ENCODE measurements at places on chromosomes 13 and 19.

- DNase-seq = peak; percentile 25
These were observed 696 bp upstream of the ERFL start for GRCh38 chr19:41928754-41929535.

DNA sequence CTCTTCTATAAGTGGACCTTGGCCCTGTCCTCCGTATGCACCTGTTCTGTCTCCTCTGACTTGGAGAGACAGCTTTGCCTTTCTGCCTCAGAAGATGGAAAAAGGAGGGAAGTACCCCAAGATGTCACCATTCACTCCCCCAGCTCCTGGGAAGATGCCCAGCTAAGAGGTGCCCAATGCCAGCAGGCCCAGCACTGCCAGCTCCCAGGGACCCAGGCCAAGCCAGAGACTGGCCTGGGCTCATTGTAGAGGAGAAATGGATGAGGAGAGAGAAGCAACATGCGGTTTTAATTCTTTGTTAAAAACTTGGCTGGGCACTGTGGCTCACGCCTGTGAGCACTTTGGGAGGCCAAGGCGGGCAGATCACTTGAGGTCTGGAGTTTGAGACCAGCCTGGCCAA is 111.5 kb upstream of the ZNF507 start:
- DNase-seq = no peak

GRCh38 chr19:11007962-11008532 is 47.2 kb downstream of the SMARCA4 start:
- no peak for DNase-seq

DNA sequence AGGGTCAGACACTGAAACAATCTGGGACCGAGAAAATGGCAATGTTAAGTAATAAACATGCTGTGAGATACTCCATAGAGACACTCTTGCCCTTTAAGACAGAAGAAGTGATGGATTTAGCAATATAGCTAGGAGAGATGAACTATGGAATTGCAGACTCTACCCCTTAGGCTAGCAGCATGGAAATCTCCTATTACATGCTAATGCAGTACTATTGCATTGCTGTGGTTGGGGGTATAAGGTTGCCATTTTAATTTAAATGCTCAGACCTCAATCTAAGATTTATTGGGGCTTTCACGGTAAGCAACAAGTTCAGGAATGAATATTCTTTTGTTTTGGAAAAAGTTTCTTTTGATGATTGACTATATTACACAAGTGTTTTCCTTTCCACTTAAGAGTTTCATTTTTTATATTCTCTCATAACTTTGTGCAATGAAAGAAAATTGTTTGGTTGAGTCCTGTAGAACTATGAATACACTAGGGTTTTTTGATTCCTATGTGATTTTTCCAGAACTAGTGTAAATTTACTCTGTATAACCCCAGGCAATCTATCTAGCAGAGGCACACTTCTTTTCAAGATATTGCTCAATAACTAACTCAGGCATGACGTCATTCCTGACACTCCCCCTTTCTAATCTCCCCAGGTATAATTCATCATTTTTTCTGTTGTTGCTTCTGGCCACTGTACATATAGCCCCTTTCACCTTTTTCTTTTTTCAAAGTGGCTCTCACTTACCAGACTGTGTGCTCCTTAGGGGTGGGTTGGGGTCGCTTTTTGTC is 394.7 kb upstream of the KLF12 start:
- no peak for DNase-seq

DNA sequence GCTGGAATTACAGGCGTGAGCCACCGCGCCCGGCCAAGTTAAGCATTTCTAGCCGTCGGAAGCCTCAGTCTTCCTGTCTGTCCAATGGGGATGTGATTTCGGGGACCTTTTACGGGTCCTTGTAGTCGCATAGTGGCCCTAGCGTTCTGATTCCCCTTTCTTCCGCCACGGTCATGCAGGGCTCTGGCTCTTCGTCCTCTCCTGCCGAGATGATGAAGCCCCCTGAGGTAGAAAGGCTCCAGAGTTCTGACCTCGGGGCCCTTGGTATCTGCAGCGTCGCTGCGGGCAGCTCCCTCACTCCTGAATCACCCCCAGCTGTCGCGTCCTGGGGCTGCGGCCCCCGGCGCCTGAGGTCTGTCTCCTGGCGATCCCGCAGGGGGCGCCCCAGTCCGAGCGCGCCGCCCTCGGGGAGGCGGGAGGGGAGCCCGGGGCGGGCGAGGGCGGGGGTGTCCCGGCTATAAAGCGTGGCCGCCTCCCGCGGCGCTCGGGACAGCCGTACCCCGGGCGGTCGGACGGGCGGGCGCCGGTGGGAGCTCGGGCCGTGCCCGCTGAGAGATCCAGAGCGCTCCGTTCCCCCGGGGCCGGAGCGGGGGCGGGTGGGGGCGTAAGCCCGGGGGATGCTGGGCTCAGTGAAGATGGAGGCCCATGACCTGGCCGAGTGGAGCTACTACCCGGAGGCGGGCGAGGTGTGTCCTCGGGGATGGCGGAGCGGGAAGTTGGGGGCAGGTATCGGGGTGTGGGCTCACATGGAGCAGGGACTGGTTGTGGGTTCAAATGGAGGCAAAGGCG is at the start of gene FOXA3:
Gene FOXA3 (plus strand): TSS at position 487 of the 789 bp plus-strand sequence. CDS start 131 bp downstream, at position 618.
- peak; percentile 77 for DNase-seq
